ENCODE measurements at places on chromosomes 3 and 15.

DNA sequence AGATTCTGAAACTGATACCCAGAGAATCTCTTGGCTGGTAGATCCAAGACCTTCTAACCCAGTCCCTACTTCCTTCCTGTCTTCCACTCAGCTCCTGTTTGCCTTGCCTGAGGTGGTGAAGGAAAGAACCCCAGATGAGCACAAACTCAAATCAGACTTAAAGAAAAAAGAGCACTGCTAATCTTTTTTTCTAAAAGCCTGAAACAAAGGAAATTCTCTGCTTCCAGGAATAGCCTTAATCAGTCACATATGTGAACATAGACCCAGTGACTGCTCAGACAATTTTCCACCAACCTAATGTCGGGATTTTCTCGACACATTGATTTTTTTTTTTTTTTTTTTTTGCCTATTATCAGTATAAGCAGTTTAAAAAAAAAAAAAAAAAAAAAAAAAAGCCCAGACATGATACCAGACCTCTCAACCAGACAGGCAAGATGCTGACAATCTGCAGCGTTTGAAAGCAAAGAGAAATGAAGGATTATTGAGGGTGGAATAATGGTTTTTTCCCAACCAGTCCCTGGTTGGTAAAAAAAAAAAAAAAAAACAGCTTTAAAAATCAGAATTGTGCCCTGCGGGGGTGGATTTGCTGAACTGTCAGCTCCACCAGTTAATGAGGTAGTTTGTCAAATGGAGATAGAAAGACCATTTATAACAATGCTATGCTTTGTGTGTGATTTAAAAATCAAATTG lies 256.8 kb upstream of the RARB start:
- DNase-seq = no peak

DNA sequence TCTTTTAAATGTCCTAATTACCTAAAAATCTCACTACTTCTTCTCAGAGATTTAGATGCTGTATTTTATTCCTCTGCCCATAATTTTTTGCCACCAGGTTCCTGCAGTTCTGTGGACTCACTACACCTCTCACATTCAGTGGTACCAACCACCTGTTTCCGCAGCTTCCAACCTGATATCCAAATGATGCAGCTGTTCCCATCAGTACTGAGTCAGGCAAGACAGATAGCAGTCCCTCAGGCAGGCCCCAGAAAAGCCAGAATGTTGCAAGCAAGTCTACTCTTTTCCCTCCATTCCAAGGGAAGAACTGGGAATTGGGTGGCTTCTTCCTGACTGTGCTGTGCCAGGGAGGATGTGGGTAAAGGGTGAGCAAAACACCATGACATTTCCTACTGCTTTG lies 39.0 kb downstream of the MNS1 start:
- no peak for DNase-seq

GRCh38 chr15:99118258-99118632 lies 13.4 kb downstream of the SYNM start:
- DNase-seq = no peak

DNA sequence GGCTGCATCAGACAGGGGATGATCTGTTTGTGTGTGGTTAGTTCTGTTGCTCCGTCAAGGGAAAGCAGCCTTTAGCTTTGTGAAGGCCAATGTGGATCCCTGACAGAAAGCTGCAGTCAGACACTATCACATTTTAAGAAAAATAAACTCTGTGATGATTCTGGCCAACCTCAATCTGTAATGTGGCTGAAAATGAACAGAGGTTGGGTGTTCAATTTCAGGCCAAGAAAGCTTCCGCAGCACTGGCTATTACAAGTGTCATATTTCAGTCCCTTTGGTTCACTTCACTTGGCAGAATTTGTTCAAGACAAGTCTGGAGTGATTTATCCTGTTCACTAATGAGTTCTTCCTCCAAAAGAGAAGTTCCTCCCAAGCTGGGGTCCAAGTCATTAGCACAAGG lies 571.8 kb upstream of the IL12A start:
- DNase-seq = no peak

GRCh38 chr3:196650740-196651311 lies 11.3 kb downstream of the NRROS start:
- DNase-seq = no peak

DNA sequence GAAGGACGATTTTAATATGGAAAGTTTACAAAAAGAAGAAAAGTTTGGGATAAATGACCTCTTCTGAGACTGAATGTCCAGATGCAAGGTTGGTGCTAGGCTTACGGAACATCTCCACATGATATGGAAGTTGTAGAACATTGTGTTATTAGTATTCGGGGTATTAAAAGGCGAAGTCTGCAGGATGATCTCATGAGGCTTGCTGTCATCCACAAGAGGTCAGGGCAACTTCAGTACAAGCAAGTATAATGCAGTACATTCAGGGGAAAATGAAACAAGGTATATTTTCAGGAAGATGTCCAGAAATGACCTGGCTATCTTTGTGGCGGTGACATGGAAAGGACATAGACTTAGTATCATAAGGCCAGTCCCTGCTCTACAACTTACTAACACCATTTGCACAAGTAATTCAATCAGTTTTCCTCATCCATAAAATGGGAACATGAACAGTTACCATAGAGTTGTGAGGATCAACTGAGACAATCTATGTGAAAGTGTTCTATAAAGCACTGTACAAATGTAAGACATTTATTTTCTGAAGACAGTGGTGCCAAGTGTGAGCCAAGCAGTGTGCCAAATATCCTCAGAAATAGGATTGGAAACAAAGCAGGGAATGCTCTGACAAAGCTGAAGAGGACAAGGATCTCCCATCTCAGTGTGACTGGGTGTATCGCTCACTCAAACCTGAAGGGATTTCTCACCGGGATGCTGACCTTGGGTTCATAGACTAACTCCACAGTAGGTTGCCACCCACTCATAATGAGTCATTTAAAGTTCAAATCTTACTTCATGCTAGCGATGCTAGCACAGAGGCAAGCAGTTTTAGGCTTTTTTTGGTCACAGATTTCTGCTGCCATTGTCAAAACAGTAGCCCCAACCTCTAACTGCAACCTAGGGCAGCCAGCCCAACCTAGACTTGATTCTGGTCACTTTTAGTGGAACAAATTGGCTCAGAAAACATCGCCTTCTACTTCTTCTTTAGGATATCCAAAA lies 118.3 kb downstream of the TIGIT start:
- no peak for DNase-seq

- DNase-seq = no peak
These were observed 21.2 kb downstream of the NGRN start for GRCh38 chr15:90286678-90287077.

GRCh38 chr3:195226900-195227447 lies 44.0 kb downstream of the XXYLT1 start:
- DNase-seq = no peak

DNA sequence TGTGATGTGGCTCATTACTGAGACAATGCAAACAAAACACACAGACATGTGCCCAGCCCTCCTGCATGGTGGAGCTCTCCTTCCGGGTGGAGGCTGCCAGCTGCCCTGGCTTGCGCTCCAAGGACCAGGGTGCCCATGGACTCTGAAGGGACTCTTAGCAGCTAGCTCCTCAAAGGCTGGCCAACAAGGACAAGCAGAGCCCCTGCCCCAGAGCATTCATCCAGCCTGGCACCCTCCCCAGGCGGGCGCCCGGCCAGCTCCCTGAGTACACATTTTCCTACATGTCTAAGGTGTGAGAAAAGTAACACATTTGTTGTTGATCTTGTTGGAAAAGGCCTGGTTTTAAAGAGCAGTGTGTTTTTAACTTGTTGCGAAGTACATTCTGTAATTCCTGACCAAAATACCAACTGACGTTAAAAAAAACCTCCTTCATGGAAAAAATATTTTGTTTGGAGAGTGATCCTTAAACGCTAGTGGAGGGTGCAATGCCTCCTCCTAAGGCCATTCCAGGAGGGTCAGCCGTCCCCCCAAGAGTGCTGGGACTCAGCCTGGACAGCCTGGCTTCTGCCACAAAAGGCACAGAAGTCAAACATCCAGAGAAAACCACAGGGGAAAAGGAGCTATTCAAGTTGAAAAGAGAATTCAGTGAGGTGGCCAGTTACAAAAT lies 86.9 kb downstream of the KLF15 start:
- DNase-seq = no peak

DNA sequence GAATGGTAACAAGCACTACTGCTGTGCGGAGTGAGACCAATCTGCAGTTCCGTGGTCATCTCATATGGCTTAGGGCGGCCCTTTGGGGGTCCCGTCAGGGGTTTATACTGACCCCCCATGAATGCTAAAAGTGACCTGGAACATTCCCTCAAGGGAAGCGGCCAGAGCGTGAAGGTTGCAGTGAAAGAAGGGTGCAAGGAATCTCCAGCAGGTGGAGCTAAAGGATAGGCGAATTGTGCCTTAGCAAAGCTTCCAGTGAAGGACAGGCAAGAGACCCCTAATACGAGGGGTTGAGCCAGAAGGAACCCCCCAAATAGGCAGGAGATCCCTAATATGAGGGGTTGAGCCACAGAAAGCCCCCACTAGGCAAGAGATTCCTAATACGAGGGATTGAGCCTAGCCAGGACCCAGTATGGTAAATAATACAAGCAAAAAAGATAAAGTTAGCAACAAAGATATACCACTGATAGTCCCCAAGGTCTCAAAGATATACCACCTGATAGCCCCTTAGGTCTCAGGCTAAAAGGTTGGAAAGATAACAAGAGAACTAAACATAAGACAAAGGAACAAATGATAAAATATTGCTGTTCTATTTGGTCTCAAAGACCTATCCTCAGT lies 32.8 kb downstream of the ZNF589 start:
- DNase-seq = peak; percentile 34

DNA sequence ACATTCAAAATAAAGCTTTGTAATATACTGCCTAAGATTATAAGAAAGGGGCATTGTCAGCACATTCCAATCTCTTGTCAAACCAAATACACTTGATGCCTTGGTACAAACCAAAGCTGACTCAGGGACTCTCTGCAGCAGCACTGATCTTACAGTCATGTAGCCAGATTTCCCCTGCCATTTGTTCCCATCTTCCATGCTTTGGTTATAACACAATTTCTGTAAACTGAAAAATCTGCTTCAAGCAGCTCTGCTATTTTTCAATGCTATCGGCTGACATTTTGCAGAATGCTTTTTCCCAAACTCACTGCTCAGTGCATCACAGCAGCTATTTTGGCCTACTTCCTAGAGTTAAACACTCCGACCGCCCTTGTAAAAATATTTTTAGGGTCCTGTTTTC lies 18.2 kb downstream of the PLOD2 start:
- DNase-seq = no peak

- DNase-seq = no peak
These were observed 8.2 kb downstream of the BNIP2 start for GRCh38 chr15:59680870-59681269.

- no peak for DNase-seq
These were observed 340.8 kb upstream of the DCBLD2 start for GRCh38 chr3:99242271-99242670.

- no peak for DNase-seq
These were observed 1247.0 kb upstream of the EPHA6 start for GRCh38 chr3:95567346-95567745.
